ENCODE measurements at places on chromosomes 3 and 15.

- DNase-seq: no peak
These were observed 42.8 kb downstream of the C2CD4B start for GRCh38 chr15:62122249-62122648.

GRCh38 chr15:87938031-87938430, 318.5 kb downstream of the NTRK3 start:
- DNase-seq: no peak

GRCh38 chr3:114496874-114497273, 203.0 kb downstream of the TIGIT start:
- peak; percentile 20 for DNase-seq

- no peak for DNase-seq
These were observed 75.6 kb downstream of the BFSP2 start for GRCh38 chr3:133475245-133476010.

DNA sequence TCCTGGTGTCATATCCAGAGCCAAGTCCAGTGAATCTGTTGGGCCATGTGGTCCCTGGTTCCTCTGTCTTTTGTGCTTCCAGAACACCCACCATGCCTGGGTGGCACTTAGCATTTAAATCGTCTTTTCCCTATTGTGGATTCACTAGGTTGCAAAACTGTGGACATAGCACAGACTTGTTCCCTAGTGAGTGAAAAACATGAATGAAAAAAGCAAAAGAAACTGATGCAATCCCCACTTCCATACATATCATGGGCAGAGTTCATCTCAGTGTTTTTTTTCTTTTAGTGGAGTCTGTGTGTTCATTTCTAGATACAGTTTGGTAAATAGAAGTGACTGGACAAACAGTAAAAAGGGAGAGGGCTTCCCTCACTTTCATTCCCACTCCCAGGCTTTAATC, 170.5 kb downstream of the SLCO3A1 start:
- DNase-seq: no peak

DNA sequence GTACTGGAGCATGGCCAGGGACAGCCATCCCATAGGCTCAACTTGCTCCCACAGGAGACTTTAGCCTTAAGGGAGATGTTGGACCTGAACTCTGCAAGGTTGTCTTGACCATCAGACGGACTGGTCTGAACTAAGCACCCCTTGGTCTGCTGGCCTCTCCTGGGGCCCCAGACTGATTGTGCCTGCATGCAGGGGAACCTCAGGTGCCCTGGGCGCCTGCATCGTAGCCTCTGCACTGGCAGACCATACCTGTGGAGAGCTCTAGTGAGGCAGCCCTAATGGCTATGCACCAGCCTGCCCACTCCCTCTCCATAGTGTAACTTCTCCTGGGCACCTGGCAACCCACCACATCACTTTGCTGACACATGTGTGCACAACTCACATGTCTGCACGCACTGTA, 395.6 kb downstream of the ZPLD1 start:
- no peak for DNase-seq

GRCh38 chr15:22945071-22945470, 35.1 kb downstream of the CYFIP1 start:
- DNase-seq: no peak

- DNase-seq: no peak
These were observed 136.2 kb upstream of the EIF1B start for GRCh38 chr3:40173227-40173721.

DNA sequence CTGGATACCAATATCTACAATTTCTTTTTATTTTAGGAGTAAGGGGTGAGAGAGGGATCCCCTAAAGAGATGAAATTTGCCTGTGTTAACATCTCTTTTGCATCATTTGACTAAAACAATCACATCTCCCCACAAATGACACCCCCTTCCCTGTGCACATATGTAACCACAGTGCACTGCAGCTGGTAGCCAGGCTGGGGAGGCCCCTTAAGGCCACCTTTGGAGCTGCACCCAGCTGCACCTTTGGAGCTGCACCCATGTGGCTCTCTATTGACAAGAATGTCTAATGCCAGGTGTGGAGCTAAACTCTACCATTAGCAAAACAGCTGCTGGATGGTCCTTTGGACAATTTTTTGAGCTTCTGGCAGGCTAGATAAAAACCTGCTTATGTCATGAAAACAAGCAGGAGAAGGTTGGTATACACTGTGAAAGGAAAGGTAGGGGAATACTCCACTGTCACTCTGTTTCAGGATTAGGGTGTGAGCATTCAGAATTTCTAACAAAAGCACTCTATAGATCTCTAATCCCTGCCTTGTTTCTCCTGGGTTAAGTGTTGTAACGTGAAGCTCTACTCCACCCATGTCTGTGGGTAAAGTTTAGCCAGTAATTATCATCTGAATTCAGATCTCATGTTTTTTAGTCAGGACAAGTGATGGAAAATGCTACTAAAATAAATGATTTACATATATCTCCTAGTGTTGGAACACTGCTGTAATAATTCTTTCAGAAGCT, 52.1 kb downstream of the TFG start:
- no peak for DNase-seq

GRCh38 chr3:105944276-105944675, 75.5 kb upstream of the CBLB start:
- DNase-seq: peak; percentile 44

GRCh38 chr3:41126961-41127360, 72.3 kb upstream of the CTNNB1 start:
- DNase-seq: no peak

GRCh38 chr15:78056714-78057269, 20.7 kb downstream of the TBC1D2B start:
- DNase-seq: no peak

GRCh38 chr3:72974956-72975355, 21.7 kb upstream of the PPP4R2 start:
- no peak for DNase-seq

- DNase-seq: no peak
These were observed 84.3 kb upstream of the SPATA16 start for GRCh38 chr3:173225351-173225750.

GRCh38 chr3:78277220-78277619, 1237.3 kb downstream of the ROBO2 start:
- DNase-seq: no peak

GRCh38 chr3:132573797-132574211, 23.3 kb upstream of the ACKR4 start:
- DNase-seq: no peak

DNA sequence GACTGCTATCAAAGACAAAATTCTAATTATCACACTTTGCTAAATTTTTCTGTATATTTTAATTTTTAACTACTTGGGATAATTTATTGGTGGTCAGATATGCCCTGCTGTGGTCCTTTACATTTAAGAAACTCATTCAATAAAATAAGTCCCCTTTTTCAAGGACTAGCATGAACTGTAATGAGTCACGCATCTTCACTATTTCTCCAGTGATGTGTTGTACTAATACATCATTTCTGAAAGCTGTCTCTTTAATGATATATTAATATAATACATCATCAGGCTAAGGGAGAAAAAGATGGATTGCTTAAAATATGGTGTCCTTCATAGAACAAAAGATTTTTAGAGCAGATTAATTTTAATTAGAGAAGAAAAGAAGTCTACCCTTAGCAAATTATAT, 901.4 kb downstream of the DIPK2A start:
- no peak for DNase-seq

DNA sequence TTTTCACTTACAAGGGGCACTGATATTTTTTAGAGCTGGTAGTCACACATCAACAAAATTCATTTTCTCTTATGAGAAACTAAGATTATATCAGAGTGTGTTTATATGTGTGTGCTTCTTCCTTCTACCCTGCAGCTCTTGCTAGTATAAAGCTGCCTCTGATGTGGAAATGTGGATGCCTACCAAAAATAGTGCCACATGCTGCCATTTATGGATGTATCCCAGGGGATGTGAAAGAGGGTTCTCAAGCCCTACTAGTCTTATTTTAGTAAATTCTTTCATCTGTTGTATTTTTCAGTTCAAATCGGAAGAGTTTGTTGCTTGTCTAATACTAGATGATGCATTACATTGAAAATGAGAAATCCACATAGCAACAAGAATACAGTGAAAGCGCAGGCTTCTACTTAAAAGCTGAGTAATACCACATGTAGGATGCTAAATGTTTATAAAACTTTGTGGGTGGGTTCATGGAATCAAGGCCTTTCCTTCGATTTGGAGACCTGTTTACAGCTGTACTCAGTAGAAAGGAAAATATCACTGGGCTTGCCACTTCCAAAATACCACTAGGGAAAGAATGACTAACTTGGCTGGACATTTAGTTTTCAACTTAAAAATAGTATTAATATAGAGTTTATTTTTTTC, 399.2 kb downstream of the EPHA3 start:
- DNase-seq: no peak

GRCh38 chr3:76500746-76501275, 539.1 kb upstream of the ROBO2 start:
- DNase-seq: peak; percentile 15

GRCh38 chr3:133121450-133121849, 83.3 kb downstream of the TMEM108 start:
- no peak for DNase-seq

DNA sequence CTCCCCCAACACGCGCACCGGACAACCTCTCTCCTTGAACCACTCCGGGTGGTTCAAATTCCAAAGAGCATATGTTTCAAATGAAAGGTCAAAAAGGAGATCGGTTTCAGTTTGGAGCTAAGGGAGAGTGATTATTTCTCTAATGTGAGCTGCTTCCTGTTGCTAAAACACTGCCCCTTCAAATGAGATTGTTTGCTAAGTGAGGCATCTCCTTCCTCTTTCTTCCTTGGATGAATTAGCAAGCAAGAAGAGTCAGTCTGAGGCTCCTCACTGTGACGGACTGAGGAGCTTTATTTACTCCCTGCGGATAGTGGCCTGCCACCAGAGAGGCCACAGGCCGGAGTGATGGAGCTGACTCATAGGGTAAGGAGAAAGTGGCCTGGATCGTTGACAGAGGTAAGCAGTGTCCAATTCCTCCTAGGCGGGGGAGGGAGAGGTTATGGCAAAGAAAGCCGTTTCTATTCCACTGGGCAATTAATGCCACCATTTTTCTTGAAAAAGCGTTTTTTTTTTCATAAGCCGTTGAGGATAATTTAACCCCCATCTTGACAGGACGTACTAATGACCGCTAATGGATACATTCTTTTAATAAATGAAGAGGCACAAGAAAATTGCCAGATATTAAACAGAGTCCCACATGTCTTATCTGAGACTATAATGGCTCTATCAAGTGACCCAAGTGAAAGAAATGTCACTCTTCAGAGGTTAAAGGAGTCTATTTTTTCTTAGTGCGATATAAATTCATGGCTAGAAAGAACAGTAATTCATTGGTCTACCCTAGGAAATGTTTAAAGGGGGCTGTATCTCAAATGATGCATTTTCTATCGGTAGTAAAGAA, 167.0 kb upstream of the ANKRD28 start:
- DNase-seq: no peak

Data from HS-5 (cell line).